ENCODE measurements at places on chromosomes 13 and 19.

- no peak for DNase-seq
These were observed 346.0 kb upstream of the ATXN8OS start for GRCh38 chr13:69761581-69761980.

DNA sequence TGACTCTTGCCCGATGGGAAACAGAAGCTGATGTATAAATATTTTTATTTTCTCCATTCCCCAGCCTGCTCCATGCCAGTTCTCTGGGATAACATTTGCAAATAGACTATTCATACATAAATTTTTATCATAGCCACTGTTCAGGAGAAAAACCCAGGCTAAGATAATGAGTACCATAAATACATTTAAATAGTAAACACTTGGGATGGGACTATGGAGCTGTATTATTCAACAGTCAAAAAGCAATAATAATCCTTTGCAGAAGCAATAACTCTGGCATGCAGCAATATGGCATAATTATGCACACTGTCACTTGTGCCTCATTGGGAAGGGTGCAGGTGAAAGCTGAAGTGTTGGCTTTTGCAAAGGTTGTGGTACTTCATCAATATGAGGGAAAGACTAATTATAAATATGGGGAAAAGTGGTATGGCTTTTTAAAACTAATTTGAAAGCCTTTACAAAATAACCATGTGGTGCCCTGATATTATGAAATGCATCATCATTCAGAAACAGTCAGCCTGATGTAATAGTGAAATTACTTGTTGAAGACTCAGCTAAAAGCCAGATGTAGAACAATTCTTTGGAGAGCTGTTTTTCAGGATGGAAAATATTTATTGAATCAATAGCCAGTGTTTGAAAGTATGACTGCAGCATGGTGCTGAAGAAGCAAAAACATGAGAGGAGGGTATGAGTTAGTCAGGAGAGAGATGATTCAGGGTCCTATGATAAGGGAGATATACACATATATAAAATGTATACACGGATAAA, 2476.7 kb downstream of the PCDH9 start:
- no peak for DNase-seq

- DNase-seq: peak; percentile 44
These were observed 33.2 kb downstream of the UNC13A start for GRCh38 chr19:17654993-17655392.

DNA sequence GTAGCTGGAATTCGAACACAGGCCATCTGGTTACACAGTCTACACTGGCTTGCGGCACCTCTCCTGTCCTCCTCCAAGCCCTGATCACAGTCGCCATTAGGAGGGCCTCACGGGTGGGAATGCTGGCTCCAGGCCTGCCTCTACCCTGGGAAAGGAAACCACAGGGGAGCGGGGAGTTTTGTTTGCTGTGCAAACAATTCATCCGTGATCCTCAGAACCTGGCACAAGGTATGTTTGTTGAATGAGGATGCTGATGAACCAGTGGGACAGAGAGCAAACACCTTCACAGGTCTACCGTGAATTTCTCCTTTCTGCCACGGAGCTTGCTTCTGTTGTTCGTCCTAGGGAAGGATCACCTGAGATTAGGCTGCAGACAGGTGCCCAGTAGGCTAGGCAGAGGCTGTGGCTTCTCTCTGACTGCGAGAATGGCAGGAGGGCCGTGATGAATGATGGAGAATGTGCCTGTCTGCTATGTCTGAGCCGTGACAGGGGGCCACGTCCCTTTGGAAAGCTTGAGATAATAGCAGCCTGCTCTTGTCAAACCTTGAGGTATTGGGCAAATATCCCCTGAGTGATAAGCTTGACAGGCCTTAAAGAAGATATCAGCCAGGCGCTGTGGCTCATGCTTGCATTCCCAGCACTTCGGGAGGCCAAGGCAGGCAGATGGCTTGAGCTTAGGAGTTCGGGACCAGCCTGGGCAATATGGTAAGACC, 36.7 kb downstream of the PIN1 start:
- peak; percentile 48 for DNase-seq

DNA sequence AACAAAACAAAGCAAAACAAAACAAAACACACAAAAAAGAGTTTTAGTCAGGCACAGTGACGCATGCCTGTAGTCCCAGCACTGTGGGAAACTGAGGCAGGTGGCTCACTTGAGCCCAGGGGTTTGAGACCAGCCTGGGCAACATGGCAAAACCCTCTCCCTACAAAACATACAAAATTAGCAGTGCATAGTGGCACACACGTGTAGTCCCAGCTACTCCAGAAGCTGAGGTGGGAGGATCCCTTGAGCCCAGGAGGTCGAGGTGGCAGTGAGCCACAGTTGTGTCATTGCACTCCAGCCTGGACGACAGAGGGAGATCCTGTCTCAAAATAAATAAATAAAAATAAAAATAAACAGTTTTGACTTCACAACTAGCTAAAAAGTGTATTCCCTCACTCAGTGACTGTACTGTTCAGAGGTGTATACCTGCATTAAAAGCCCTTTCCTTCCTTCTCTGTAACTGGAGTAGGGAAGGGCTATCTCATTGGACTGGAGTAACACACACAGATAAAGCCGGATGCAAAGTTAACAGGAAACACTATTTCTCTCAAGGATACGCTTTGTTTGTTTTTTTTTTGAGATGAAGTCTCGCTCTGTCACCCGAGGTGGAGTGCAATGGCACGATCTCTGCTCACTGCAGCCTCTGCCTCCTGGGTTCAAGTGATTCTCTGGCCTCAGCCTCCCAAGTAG, 3.7 kb upstream of the BAX start:
- no peak for DNase-seq

DNA sequence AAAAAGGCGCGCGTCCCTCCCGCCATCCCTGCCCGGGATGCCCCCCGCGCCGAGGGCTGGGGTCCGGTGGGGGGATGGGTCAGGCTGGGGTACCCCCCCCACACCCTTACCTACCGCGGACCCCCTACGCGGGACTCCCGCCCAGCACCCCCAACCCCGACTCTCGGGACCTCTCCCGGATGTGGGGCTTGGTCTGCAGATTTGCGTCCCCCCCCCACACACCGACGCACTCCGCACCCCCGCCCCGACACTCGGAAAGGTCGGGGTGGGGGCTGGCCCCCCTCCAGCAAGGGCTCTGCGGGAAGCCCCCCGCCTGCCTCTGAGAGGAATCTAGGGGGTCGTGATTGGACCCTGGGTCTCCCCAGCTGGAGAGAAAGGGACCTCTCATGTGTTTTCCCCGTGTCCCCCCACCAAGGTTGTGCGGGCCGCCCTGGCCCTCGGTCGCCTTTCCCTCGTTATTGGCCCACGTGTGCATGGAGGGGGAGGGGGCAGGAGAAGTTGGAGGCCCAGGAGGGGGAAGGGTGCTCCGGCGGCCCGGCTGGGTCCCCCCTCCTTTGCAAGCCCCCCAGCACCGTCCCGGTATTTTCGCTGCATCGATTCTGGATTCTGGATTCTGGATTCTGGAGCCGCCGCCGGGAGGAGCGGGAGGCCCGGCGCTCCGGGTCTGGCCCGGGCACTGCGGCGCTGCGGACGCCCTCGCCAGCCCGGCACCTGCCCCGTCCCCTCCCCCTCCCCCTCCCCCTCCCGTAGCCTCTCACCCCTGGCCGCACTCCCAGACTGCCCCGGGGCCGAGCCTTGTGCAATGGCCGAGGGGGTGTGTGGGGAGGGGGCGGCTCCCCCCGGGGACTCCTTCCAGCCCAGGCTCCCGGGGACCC, 607 bp downstream of the NFIC start:
- DNase-seq: peak; percentile 33

- no peak for DNase-seq
These were observed 4.3 kb downstream of the OR7A5 start for GRCh38 chr19:14830702-14831101.

DNA sequence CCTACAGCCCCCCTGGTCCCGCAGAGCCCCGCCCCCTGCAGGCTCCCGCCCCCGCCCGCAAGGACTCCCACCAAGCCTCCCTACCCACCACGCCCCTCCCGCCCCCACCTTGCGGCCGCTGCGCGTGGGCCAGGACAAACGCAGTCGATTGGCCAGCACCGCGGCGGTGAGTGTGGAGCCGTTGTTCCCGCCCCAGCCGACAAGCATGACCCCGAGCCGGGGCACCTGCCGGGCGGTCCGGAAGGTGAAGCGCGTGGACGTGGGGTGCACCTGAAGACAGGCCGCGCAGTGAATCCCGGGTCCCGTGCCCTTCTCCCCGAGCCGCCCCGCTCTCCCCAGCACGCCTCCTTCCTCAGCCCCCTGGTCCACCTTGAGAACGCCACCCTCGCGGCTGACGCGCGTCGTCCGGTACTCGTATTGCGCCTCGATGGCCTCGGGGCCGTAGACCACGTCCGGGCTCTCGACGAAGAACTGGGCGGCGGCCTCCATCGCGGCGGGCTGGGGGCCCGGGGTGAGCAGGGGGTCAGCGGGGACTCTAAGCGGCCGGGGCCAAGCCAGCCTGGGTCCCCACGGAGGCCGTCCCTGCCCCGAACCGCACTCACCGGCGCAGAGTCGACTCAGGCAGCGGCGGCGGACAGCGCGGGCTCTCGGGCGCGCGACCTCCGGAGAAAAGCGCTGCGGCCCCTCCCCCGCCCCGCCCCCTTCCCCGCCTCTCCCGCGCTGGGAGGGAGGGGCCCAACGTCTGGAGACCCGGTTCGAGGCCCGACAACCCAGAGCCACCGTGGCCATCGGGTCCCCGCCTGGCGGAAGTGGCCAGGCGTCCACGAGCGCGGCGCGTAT, at the start of gene ISYNA1:
TSS of gene ISYNA1 (minus strand) at position 643 of the 840 bp plus-strand sequence. CDS start at position 489, 154 bp downstream.
- peak; percentile 23 for DNase-seq

DNA sequence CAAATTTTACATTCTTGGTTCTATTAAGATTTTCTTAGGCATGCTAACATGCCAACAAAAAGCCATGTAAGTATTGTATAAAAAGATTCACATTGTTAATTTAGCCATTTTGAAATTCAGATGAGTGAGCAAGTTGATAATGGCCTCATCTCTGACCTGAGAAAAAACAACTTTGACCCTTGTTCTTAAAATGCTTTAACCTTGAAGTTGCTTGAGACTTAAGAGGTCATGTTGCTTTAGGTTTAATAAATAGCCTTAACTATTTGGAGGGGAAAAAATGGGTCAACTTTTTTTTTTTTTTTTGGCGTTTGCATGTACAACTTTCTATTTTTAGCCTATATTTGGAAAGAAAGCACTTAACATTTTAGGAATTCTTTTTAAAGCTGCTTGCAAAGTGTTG, 6.0 kb downstream of the MIR17HG start:
- no peak for DNase-seq

GRCh38 chr13:77372275-77372674, 45.4 kb upstream of the MYCBP2 start:
- no peak for DNase-seq

DNA sequence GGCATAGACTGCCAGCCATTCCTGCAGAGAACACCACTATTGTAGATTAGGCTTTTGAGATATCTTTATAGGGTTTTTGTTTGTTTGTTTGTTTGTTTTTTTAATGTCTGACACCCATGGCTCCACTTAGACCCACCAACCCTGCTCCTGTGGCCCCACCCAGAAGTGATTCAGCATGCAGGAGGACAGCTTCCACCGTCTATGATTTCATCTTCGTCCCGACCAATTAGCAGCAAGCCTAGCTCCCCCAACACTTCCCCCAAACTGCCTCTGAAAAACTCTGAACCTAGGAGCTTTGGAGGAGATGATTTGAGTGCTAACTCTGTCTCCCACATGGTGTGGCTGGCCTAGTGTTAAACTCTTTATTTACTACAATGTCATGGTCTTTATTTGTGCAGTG, 108.3 kb upstream of the RXFP2 start:
- DNase-seq: no peak

- DNase-seq: no peak
These were observed 134.4 kb upstream of the TSC22D1 start for GRCh38 chr13:44710576-44710975.

DNA sequence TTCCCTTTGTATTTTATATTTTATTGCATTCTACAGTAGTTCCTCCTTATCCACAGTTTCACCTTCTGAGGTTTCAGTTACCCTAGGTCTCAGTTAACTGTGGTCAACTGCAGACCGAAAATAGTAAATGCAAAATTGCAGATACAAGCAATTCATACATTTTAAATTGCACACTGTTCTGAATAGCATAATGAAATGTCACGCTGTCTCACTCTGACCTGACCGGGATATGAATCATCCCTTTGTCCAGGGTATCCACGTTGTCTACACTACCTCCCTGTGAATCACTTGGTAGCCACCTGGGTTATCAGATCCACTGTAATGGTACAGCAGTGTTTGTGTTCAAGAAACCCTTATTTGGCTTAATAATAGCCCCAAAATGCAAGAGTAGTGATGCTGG, 325.0 kb downstream of the DNAJC15 start:
- DNase-seq: no peak

DNA sequence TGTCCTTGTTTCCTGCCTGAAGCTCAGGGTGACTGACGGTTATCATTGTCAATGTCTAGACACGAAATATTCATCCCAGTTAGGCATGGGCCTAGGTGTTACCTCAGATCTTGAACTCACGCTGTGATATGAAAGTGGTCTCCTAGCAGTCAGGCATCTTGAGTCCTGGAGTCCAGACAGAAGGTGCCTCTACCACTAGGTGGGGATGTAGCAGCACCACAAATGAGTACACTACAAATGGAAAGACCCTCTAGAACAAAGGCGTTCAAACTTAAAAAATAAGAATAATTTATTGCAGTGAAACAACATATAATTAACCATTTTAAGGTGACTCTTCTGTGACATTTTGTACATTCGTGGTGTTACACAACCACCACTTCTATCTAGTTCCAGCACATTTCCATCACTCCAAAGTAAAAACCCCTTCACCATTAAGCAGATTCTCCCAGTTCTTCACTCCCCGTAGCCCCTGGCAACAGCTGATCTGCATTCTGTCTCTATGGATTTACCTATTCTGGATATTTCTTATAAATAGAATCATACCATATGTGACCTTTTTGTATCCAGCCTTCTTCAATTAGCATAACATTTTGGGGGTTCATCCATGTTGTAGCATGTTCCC, 11.9 kb upstream of the FRY start:
- DNase-seq: no peak

GRCh38 chr19:2425622-2426581, 1.5 kb downstream of the TIMM13 start:
- no peak for DNase-seq

GRCh38 chr13:74726206-74726605, 592.0 kb upstream of the KLF12 start:
- DNase-seq: no peak

DNA sequence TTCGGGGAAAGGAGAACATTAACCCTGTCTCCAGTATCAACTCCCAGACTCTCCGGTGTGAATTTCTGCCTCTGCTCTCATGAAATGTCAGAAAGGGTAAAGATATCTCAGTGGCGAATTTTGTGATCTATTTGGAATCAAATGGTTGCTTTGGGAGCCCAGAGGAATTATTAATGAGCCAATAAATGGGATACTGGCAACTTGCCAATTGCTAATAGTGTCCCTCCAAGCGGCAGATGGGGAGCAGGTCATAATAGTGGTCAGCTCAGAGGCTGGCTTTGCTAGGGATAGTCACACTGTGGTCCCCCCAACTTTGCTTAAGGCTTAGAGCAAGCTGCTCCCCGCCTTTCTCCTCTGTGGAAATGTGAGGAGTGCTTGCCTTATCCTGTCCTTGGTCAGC, 176.1 kb upstream of the KL start:
- no peak for DNase-seq

- peak; percentile 1 for DNase-seq
These were observed 106.1 kb downstream of the SLC25A15 start for GRCh38 chr13:40895227-40896184.

- peak; percentile 79 for DNase-seq
These were observed 923.5 kb downstream of the UQCRFS1 start for GRCh38 chr19:28289295-28290063.

GRCh38 chr19:35134601-35135242, at the start of gene LGI4:
Gene LGI4, minus strand, starts transcription at chr19:35135059. Its CDS starts 379 bp downstream, at chr19:35134680.
- DNase-seq: no peak

GRCh38 chr19:47157431-47158321, 27.0 kb downstream of the SAE1 start:
- no peak for DNase-seq

GRCh38 chr13:26299168-26299750, 45.3 kb downstream of the CDK8 start:
- no peak for DNase-seq

Measured in NCI-H774 (cell line).